ENCODE measurements at places on chromosomes 5 and 9. TPM values are rescaled to one million over a fixed set of nuclear protein-coding genes. Genes with fewer than 3 reads are reported as not detected.

DNA sequence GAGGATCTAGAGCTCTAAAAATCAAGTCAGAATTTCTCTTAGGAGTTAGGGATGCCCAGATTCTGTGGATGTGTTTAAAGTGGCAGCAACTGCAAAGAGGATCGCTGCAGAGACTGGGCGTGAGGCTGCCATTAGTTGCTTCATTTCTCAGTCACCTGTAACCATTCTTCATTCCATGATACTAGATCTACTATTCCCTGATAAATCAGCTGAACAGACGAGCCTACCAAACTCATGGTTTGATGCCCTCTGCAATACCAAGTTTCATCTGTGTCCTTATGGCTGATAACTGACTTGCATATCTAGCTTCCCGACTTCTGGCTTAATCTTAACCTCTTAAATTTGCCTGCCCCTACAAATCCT, 33.3 kb downstream of the UBE2R2 start:
- no peak for DNase-seq

- DNase-seq: no peak
These were observed 215.8 kb downstream of the CEMIP2 start for GRCh38 chr9:71552480-71552879.

- no peak for DNase-seq
These were observed 262.4 kb downstream of the GRIA1 start for GRCh38 chr5:153752890-153753289.

DNA sequence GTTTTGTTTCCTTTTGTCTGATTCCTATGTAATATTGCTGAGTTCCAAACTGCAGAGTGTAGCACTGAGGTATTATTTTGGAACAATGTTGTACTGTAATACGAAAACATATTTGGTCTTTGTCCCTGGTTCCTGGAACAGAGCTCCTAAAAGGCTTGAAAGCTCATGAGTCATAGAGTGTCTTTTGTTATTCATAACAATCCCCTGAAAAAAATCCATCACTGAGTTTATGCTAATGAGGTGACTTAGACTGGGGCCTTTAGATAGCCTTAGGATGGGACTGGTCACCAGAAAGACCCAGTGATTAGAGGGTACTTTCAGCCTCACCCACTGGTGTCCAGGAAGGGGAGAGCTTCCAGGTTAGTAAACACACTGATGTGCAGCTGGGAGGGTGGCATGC, 132.7 kb upstream of the POU5F2 start:
- DNase-seq: no peak

DNA sequence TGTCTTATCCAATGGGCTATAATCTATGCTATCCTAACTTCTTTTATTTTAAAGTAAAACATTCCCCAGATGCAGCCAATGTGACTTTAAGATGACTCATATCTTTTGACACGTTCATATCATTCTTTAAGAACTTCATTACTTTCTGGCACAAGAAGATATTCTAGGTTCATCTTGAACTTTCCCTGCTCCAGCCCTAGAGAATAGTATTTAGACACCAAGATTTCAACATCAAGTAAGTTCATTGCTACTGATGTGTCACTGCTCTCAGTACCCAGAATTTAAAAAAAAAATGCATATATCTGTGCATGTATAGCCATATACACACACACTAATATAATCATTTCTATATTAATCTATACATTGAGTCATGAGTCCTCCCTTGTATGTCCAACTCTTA, 175.2 kb downstream of the SAXO1 start:
- DNase-seq: no peak

The SOX30 gene
- not detected for total RNA-seq

The MARVELD2 gene
- total RNA-seq: 0.09 TPM

Measured in K562 (cell line).